Activated CD4-positive, alpha-beta T cell treated with anti-CD3 and anti-CD28 coated beads for 1 hour (primary cell): ENCODE measurements at places on chromosomes 12 and 14.

- no peak for DNase-seq
Observed at GRCh38 chr14:102574281-102575159, 17.9 kb upstream of the RCOR1 start.

- DNase-seq = no peak
Observed at GRCh38 chr12:113990250-113991223, 24.4 kb upstream of the RBM19 start.

DNA sequence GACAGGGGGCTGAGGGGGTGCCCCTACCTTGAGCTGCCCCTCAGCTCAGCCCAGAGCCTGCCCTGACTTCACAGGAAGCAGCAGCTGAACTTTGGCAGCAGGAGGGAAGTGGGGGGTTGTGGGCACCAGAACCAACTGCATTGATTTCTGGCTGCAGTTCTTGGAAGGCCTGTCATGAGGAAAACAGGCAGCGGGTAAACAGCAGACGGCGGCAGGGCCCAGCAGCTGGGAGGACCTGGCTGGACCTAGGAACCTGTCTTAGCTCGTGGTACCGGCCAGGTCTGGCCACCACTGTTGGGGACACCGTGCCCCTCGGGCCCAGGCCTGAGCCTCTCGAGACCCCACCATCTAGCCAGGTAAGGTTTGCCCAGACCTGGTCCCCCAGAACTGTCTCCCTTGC, 154.2 kb upstream of the MYL2 start:
- no peak for DNase-seq

DNA sequence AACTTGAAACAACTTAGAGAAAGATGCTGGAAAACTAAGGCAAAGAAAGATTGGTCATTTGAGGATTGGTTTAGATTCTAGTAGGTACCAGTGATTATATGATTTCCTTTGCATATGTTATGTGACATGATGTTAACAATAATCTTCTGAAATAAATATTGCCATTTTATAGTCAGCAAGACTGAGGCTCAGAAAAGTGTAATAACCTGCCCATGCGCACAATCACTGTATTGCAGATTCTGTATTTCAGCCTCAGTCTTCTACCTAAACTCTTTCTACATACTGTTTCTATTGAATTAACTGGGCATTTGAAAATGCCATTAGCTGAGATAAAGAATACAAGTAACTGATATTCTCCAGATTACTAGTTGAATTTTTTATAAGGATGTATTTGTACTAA, 61.3 kb downstream of the FGD4 start:
- DNase-seq = no peak

- DNase-seq = no peak
Observed at GRCh38 chr12:106647793-106648514, 65.2 kb downstream of the RFX4 start.

DNA sequence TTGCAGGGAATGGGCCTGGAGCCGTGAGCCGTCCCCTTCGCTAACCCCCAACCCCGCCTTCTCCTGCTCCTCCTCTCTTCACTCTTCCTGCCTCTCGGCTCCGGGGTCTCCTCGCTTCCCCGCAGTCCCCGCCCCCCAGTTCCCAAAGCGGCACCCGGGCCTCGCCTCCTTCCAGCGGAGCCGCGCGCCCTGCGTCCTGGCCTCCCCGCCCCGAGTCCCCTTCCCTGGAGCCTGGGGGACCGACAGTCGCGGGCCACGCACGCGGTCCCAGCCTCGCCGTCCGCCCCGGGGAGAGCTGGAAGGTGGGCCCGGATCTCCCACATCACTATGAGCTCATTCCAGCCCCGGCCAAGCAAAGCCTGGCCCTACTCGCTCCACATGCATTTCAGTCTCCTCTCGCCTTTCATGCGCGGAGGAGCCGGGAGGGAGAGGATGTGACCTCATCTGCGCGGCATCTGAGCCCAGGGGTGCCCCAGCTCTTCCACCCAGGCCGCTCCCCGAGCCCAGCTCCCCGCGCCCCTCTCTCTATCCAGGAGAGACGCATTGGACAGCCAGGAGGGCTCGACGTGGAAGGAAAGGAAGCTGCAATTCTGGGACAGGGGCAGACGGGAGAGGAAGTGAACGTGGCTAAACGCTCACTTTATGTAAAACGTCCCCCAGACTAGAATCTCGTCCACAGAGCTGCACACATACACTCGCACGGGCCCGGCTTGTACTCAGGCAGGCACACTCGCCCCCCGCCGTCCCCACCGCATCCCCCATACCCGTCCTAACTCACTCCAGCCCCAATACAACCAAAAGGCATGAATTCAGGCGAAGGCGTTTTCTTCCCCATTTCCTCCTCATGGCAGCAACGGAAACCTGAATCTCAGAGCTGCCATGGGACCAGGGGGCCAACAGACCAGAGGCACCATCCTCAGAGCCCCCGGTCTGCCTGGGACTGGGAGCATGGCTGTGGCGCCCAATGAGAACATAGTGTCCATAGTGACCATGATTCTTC, 108.7 kb upstream of the CCND2 start:
- DNase-seq = peak; percentile 39

DNA sequence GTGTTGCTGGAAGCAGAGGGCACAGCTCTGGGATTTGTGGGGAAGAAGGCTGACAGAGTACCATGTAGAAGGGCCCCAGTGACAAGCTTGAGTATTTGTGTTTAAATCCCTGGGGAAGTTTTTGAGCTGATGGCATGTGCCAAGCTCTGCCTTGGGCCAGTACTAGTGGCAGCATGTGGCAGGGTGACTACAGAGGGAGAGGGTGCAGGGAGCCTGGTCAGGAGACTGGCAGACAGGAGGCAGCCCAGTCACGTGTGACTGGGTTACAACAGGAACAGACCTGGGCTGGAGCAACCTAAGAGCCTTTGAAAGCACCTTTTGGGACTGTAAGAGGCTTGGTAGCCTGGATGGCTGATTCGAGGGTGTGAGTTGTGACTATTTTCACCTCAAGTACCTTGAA, 112.1 kb downstream of the TSPAN9 start:
- DNase-seq = no peak

DNA sequence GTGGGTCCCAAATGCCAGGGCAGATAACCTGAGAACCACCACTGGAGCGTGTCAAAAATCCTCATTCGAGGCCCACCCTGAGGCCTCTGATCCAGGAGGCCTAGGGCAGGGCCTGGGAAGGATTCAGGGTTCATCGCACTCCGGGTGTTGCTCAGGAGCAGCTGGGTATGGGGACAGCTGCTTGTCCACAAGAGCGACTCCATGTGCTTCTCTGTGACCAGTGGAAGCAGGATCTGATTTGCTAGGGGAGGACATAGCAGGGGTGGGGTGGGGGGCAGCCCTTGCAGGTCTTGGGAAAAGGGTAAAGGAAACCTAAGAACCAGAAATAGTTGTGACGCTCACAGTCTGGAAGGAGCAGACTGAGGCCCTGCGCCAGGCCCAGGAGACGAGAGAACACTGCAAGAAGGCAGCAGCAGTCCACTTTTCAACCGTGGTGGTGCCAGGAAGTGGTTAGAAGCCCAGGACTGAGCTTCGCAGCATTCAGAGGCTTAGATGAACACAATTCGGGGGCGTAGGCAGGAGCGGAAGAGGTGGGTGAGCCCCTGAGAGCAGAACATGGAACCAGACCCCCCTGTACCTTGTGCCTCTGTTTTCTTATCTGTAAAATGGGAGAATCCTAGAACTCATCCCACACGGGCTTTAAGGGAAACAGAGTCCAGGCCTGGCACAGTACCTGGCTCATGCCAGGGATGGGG, 33.7 kb downstream of the ITPK1 start:
- DNase-seq = no peak

- DNase-seq = no peak
Observed at GRCh38 chr12:65656891-65657351, 167.4 kb upstream of the HMGA2 start.

- DNase-seq = no peak
Observed at GRCh38 chr14:60508707-60509437, at the start of gene SIX6. SIX6 (plus strand) TSS chr14:60509146; CDS start chr14:60509399, 253 bp downstream.

GRCh38 chr12:53120685-53121525, 17.6 kb downstream of the SOAT2 start:
- DNase-seq = no peak

DNA sequence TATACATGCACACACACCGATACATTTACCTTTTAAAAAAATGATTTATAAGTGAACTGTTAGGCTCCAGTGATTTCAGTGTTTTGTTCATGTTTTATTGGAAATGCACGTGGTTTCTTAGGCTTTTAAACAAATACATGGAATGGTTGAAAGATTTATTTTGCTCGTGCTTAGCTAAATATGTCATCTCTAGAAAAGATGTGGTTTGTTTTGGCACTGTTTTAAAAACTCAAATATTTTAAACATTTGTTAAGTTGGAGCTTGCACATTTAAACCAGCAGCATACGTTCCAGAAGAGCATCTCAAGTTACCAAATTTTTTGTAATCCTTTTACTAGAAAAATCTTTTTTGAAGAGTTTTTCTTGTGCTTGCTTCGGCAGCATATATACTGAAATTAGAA, 44.5 kb downstream of the FOXA1 start:
- no peak for DNase-seq

DNA sequence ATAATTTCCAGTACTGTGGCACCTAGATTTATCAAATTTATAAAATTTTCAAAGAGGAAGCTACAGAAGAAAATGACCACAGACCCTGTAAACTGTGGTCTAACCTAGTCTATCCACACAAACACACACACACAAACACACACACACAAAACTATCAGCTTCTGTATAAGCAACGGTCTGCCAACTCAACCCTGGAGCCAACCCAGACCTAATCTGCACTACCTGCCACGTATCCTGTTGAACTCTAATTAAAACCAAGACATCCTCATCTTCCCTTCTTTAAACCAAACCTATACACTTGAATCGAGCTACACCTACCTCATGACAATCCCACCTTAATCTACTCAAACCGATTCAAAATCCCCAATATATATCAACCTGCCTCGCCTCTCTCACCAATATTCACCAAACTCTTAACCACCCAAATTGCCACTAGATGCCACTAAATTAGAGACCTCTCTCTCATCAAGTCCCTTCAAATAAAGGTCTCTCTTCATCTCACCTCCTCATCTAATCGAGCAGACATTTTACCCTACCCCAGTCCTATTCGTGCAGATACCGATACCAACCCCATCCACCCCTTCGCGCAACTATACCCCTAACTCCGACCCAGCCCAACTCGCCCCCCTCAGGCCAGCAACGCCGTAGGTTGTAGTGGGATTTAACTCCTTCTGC, 808 bp downstream of the ACIN1 start:
- no peak for DNase-seq

- DNase-seq = peak; percentile 69
Observed at GRCh38 chr14:105527826-105528585, 1.6 kb downstream of the TMEM121 start.

- no peak for DNase-seq
Observed at GRCh38 chr12:102527171-102527720, 46.9 kb upstream of the IGF1 start.

GRCh38 chr12:57816001-57816854, 2.3 kb downstream of the AVIL start:
- DNase-seq = no peak

GRCh38 chr14:24281636-24282035, 10.2 kb upstream of the RABGGTA start:
- DNase-seq = no peak

GRCh38 chr14:104805326-104805678, 4.4 kb downstream of the ZBTB42 start:
- DNase-seq = no peak

- DNase-seq = no peak
Observed at GRCh38 chr14:37709419-37710195, 114.2 kb downstream of the TTC6 start.

DNA sequence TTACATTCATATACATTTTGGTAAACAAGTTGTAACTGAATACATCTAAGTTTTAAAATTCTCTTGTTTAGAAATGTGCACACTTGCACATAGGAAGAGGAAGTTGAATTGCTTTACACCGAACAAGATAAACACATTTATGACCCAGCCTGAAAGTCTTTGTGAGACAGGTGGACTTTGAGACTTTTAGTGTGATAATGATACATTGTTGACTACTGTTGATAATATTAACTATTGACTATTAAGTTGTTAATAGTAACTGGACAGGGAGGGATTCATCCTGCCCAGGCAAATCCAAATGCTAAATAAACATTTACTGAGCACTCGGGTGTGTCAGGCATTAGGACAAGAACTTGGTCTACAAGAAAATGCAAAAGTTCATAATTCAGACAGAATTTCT, 68.0 kb downstream of the AVPR1A start:
- no peak for DNase-seq

DNA sequence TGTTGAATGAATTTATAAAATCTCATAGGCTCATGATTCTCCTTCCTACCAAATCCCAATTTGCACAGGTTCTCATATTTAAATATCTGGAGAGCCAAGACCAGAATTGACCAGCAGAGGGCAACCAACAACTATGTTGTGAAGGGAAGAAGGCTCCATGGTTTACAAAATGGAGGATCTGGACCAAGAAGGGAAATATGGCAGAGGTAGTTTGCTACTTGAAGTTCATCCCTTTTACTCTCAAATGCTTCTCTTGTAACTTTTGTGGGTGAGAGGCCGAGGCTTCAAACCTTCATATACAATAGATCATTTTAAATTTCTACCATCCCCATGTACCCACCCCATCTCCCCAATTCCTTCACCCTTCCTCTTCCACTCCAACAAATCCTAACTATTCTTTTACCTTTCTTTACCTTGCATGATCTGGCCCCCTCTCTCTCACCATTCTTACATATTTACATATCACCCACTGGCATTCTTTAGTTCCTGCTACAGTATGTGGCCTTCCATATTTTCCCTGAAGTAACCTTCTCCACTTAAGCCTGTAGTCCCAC, 3.8 kb upstream of the SMARCC2 start:
- peak; percentile 41 for DNase-seq

- no peak for DNase-seq
Observed at GRCh38 chr12:116431677-116432300, 127.4 kb upstream of the MAP1LC3B2 start.

GRCh38 chr12:73421832-73422231, 1115.8 kb upstream of the ATXN7L3B start:
- DNase-seq = no peak

GRCh38 chr12:101759396-101760047, 20.3 kb upstream of the SYCP3 start:
- DNase-seq = no peak

DNA sequence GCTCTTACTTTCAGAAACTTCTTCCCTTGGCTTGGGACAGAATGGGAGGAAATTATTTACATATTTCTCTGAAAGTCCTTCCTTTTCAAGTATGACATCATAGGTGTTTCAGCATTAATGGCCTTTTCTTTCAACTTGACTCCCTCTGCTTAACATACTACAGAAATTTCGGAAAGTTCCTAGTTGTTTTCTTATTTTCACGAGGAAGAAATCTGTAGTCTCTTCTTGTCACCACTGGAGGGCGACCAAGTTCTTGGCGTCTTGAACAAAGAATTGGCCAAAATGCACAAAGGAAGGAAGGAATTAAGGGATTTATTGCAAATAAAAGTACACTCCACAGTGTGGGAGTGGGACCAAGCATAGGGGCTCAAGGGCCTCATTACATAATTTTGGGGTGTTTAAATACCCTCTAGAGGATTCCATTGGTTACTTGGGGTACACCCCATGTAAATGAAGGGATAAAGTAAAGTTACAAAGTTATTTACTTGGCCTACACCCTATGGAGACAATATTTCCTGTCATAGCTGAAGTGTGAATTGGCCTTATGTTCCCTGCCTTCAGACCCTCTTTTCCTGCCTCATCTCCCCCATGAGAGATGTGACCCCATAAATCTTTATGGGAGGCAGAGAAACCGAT, 70.4 kb downstream of the RPL10L start:
- DNase-seq = no peak

- DNase-seq = peak; percentile 22
Observed at GRCh38 chr12:12714276-12715021, 2.7 kb upstream of the CDKN1B start.

- DNase-seq = no peak
Observed at GRCh38 chr14:23042162-23042965, at the start of gene PSMB11. PSMB11 (plus strand) TSS chr14:23042212; CDS start chr14:23042226, 14 bp downstream.

GRCh38 chr12:132489078-132489601, 811 bp upstream of the FBRSL1 start:
- DNase-seq = peak; percentile 34
